ENCODE measurements at places on chromosomes 5 and 9.

DNA sequence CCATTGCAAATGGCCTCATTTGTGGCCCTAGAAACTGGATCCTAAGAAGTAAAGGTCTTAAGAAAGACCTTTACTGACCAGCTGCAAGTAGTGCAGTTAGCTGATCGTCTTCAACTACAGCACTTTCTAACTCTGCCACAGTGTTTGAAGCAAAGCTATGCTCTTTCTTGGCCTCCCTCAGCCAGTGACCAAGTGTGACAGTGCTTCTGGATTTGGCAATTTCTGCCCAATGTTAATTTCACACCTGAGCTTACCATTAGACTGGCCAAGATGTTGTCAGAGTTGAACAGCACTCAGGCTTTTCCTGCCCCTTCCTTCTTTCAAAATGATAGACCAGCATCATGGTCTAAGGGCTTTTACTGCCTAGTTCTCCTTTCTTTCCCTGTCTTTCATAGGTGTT, 36.1 kb downstream of the UHRF2 start:
- DNase-seq: no peak

DNA sequence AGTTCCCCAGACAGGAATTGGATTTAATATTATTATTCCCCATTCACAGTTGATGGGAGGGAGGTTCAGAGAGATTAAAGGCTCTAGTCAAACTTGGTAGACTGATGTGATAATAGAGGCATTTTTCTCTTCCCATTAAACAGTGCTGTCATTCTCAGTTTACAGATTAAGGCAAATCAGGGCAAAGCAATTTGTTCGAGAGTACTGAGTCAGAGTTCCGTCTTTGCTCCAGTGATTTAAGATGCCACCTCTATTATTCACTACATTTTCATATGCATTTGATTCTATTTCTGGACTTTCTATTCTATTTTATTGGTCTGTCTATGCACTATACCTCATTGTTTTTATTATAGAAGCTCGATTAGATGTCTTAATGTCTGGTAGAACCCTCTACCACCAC, 201.0 kb upstream of the RAI14 start:
- no peak for DNase-seq

GRCh38 chr5:61588216-61588615, 256.2 kb downstream of the ZSWIM6 start:
- no peak for DNase-seq

- DNase-seq: no peak
Measured at GRCh38 chr5:24773261-24773660, 128.5 kb upstream of the CDH10 start.

DNA sequence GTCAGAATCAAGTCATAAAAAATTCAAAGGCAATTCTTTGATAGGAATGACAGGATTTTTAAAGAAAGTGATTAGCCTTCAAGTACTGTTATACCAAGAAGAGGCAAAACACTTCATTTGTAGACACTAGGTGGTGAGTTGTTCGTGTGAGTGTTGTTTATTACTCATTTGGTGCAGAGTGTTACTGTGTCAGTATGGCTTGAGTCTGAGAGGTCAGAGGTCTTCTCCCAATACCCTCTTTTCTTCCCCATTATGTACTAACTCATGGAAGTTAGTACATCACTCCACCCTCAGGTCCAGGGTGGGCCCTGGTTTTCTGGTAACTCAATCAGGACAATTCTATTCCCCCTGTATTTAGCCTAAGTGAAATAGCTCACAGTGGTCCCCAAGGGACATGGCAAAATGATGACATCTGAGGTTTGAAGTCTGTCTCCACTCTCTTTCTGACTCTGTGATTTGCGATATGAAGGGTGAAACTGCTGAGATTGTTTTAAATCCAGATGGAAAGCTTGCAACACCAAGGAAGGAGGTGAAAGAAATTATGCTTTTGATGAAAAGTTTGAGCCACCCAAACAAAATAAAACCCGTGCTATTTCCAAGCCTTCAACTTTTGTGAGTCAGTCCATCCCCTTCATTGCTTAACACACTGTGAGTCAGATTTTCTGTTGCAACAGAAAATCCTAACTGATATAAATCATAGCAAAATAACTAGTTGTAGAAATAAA, 56.8 kb downstream of the NUDT12 start:
- DNase-seq: no peak

DNA sequence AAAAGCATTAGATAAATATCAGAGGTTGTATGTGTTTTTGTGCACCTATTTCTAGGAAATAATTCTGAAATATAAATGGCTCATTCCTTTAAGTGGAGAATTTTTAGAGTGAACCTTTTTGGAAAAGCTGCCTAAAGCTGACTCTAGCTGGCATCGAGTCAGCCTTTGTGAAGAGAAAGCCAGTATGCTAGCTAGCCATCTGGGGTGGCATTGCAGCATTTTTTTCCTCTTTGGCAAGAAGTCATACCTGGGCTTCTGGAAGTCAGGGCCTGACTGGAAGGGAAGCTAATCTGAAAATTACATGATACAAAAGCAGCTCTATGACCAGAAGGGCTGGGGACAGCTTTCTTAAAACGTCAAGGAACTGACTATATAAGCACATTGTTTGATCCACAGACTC, 19.7 kb downstream of the ANP32B start:
- DNase-seq: no peak

Measured in posterior cingulate gyrus (tissue), 11 donors.